Stimulated activated CD8-positive, alpha-beta memory T cell treated with anti-CD3 and anti-CD28 coated beads, Interleukin-7, amount 100 ng/mL, for 1 hour (primary cell): ENCODE measurements at places on chromosomes 11 and 22.

- no peak for DNase-seq
Observed at GRCh38 chr11:64876835-64877341, 1.5 kb downstream of the EHD1 start.

DNA sequence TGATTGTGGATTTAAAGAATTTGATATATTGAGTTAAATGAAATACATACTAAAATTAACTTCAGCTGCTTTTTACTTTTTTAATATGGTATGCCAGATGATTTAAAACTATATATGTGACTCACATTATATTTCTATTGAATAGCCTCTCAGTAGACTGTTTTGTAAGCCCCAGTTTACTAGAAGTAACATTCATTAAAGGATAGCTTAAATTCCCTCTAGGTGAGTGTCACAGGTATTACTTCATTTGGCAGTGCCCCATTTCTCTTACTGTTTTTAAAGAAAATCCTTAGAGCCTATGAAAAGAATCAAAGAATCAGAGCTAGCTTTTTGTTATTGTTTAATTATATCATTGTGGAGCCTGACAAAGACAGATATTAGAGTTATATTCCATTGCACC lies 48.6 kb downstream of the ZC3H12C start:
- DNase-seq: no peak

DNA sequence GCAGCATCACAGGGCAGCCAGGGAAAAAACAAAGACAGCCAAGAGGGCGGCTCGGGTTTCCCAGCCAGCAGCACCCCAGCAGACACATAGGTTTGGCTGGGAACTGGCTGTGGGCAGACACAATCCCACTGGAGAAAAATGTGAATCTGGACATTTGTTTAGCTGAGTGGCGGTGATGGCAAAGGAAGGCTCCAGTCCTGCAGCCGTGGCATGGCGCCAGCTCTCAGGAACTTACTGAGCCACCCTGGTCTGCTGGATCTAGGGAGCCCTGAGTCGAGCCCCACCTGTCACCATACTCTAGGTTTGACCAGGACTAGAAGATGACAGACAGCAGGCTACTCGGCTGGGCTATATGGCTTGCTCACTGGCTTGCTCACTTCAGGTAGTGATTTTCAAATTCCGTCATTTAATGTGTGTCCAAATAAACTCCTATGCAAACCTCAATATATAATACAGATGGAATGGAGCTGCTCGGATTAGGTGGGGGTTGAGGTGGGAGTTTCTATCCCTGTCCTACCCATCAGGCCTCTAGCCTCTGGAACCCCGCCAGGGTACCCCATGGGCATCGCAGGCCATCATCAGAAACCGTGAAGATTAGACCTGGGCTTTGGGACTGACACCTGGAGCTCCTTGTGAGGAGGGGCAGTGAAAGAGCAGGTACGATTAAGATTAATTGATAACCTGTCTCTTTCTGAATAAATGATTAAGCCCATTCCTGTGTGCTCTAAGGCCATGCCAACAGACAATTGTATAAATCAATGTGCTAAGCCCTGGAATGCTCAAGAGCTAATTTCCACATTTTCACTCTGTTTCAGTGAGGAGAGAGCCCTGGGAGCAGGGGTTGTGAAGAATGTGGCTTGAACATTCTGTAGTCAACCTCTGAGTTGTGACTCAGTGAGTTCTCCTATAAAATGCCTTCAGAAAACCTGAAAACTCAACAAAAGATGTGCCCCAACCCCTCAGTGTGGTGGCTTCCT lies 42.5 kb downstream of the GALNT18 start:
- DNase-seq: no peak

GRCh38 chr11:13073119-13073981 lies 64.2 kb downstream of the RASSF10 start:
- no peak for DNase-seq

GRCh38 chr11:69301081-69301454 lies 7.1 kb downstream of the MYEOV start:
- DNase-seq: no peak

GRCh38 chr11:61700212-61700611 lies 20.0 kb downstream of the DAGLA start:
- no peak for DNase-seq

DNA sequence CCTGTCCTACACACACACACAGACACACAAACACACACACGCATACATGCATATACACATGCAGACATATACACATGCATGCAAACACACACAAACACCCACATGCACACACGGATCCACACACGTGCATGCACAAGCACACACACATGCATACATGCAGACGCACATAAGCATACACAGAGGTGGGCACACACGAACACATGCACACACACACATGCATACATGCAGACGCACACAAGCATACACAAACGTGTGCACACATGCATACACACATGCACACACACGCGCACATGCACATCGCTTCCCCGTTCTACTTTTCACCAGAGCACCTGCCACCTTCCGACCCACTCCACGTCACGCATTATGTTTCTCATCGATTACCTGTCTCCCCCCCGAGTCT lies 13.2 kb downstream of the PHF21B start:
- no peak for DNase-seq

DNA sequence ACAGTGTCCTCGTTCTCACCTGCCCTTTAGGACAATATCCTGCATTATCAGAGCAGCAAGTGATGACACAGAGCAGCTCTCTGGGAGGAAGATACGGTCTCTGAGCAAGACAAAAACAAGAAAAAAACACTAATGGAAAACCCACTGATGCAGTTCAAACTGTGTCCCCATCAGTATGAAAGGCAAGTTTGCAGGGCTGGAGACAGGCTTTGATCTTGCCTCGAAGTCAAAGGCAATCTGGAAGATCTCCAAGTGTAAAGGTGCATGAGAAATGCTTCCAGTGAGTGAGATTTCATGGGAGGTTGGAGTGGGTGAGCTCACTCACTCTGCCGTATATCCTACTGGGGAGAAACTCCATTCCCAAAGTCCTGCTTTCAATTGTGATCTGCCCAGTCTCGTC lies 157.5 kb downstream of the KIRREL3 start:
- DNase-seq: no peak

GRCh38 chr11:108944471-108945178 lies 279.8 kb downstream of the DDX10 start:
- no peak for DNase-seq

DNA sequence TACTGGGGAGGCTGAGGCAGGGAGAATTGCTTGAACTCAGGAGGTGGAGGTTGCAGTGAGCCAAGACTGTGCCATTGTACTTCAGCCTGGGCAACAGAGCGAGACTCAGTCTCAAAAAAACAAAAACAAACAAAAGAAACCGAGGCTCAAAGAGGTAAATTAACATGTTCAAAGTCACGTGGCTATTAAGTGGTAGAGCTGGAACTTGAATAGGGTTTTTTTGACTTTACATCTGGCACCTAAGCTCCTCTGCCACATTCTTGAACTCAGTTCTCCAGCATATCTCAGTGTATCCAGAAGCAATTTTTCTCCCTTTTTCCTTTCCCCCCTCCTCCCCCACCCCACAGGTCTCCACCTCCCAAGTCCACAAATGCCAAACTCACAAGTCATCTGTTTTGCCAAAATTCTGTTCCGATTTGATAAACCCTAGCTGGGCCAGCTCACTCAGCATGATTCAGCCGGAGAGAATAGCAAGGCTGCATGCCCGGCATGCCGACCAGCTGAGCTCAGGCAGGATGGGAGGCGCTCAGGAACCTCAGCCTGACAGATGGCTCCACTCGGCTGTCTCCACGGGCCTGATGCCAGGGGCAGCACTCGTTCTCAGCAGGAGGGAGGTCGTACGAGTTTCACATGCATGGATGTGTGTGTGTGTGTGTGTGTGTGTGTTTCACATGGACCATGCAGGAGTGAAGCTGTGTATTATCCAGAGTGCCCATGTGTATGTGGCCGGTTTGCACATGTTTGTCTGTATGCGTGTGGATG lies 63.2 kb upstream of the RRAS2 start:
- no peak for DNase-seq

- no peak for DNase-seq
Observed at GRCh38 chr11:73566977-73567755, 30.7 kb downstream of the FAM168A start.

GRCh38 chr11:61325649-61326414 lies 7.1 kb downstream of the DDB1 start:
- DNase-seq: no peak

DNA sequence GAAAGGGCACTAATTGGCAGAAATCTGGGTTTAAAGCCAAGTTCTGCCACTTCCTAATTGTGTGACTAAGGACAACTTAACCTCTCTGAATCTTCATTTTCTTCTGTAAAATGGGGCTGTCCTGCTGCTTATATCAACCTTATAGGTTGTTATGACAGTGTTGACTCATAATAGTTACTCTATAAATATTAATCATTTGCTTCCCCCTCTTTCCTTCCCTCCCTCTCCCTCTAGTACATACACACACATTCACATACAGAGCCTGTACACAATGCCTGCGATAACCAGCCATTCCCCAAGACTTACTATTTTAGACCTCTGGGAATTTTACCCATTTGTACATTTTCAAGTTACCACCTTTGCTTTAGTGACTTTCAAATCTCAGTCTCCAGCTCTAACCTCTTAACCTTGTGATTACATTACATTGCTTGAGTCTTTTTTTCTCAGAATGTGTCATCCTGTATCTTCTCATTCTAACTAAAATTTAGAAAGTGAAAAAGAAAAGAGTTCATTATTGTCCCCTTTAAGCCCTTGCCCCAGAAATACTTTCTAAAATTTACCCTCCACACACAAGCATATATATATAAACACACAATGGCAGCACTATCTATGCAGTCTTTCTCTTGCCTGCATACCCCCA lies 31.9 kb downstream of the GDPD4 start:
- DNase-seq: no peak

DNA sequence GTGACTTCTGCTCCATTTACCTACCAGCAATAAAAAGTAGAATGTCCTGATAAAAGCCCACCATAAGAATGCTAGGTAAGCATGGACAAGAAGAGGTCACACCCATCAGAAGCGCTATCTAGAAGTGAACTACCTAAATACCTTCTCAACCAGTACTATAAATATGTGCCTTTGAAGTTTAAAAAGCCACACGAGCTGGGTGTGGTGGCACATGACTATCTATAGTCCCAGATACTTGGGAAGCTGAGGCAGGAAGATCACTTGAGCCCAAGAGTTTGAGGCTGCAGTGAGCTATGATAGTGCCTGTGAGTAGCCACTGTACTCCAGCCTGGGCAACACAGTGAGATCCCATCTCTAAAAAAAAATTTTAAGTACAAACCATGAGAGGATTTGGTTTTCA lies 66.7 kb downstream of the PACSIN2 start:
- no peak for DNase-seq

DNA sequence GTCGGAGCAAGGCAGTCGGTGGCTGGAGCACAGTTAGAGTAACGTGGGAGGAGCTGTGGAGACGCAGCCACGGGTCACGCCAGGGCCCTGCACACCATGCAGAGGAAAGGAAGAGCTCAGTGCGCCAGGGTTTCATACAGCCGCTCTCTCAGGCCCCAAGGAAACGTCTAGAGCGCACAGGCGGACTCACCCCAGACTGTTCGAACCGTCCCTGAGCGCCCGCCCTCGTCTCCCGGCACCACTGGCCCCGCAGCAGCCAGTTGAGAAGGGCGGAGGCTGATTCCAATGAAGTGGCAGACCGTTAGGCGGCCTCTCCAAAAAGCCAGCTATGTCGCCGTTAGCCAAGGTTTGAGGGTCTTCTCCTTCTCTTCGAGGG lies 483 bp upstream of the HYLS1 start:
- no peak for DNase-seq

GRCh38 chr11:61679893-61680621 lies at the start of gene DAGLA:
DAGLA (plus strand) TSS chr11:61680391; CDS start chr11:61720156, 39,765 bp downstream.
- peak; percentile 68 for DNase-seq
